HT-29 (cell line): ENCODE measurements at places on chromosomes 1 and 21.

- DNase-seq: no peak
Measured at GRCh38 chr1:85444381-85444780, 20.6 kb downstream of the DDAH1 start.

DNA sequence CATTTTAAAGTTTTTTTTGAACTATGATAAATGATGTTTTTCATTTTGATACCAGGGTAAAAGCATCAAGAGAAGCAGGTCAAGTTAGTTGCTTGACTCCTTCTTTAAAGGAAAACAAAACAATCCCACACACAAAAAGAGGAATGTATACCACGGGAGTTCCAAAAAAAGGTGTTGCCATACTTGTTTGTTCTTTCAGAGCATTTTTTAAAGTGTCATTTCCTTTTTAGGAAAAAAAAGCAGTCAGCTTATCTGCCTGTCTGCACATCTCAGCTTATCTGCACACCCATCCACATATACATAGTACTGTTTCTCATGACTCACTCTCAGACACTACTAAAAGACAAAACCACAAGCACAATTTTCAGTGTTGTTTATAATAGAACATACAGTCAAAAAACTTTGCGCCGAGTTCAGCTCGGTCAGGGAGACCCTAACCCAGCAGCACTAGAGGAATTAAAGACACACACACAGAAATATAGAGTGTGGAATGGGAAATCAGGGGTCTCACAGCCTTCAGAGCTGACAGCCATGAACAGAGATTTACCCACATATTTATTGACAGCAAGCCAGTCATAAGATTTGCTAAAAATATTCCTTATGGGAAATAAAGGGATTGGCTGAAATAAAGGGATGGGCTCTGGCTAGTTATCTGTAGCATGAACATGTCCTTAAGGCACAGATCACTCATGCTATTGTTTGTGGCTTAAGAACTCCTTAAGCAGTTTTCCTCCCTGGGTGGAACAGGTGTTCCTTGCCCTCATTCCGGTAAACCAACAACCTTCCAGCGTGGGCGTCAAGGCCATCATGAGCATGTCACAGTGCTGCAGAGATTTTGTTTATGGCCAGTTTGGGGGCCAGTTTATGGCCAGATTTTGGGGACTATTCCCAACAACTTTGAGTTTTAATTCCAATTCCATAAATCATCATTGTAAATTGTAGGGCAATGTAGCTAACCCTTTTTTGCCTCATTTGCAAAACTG, 11.4 kb upstream of the MNDA start:
- DNase-seq: no peak

GRCh38 chr1:189805735-189806134, 671.9 kb downstream of the BRINP3 start:
- peak; percentile 18 for DNase-seq

DNA sequence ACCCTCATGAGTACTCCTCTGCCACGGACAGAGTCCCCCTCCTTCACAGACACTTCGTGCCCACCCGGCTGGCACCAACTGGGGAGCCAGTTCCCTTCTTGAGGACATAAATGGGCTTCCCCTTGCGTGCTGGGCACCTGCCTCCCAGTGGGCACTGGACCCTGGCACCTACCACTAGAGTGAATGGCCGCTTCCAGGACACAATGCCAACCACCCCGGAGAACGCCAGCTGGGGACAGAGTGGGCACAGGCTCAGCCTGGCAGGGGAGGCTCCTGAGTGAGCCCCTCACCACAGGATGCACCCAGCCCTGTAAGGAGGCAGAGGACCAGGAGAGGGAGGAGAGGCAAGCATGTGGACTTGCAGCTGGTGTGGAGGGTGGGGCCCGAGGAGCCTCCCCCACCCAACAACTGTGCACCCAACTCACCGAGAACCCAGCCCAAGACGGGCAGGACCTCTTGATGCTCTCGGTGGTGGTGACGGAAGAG, 1.0 kb downstream of the ENTREP3 start:
- no peak for DNase-seq

DNA sequence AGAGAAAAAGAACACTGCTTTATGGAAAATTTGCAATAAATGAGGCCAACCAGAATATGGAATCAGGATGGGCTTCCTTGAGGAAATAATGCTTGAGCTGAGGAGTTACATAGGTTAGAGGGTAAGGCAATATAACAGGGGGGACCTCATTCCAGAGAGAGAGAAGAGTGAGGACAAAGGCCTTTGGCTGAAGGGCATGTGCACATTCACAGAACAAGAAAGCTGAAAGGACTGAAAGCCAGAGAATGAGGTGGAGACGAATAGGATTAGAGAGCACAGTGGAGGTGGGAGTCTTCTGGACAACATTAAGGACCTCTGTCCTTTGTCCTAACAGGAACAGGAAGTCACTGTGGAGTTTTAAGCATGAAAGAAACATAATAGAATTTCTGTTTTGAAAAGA, 60.7 kb upstream of the MROH9 start:
- no peak for DNase-seq

DNA sequence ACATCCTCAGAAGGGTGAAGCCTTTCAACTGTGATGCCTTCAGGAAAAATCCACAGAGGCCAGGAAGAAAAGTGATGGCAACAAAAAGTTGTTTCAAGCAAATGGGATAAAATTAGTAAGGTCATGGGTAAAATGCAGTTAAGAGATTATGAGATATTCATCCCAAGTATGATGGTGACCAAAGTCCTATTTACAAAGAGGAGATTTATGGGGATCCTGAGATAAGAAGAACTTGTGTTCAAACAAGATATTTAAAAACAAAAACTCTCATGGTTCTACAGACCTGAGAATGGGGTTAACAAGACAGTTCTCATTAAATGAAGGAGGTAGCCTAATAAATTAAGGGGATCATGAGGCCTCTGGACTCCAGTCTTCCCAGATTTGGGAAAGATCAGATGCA, 184.4 kb downstream of the FCRL5 start:
- no peak for DNase-seq

DNA sequence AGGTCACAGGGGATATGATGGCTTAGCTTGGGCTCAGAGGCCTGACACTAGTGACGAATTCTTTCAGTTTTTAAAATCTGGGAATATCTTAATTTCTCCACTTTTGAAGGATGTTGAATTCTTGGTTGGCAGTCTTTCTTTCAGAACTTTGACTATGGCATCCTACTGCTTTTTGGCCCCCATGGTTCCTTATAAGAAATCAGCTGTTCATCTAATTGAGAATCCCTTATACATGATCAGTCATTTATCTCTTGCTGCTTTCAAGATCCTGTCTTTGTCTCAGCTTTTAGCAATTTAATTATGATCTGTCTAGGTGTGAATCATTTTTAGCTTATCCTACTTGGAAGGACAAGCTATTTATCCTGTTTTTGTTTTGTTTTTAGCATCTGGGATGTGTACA, 31.2 kb upstream of the F3 start:
- DNase-seq: no peak

GRCh38 chr1:155776414-155776813, 80.6 kb downstream of the GON4L start:
- no peak for DNase-seq

GRCh38 chr1:209391792-209392191, 191.7 kb upstream of the CAMK1G start:
- no peak for DNase-seq

DNA sequence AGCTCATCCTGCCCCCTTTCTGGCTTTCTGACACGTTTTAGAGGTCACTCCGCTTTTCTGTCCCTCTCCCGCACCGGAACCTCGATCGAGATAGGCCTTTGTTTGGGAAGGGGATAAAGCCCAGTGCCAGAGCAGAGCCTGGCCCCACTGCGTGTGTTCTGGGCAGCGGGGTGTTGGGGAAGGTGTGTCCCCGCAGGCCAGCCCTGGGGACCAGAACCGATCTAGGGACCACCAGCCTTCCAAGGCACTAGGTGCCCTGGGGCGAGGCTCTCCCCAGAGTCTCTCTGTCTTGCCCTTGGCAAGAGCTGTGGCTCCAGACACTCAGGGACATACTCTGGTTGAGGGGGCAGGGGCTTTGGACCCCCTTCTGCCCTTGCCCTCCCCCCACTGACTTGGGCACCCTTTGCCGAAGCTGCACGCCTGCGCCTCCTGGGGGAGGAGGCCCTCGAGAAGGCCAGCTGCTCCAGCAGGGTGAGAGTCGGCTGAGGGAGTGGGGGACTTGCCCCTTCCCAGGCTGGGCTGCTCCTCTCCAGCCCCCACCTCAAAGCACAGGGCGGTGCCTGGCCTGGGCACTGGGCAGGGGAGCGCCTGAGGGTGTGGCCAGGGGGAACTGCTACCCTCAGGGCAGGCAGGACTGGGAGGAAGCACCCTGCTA, 16.4 kb downstream of the PRXL2B start:
- DNase-seq: no peak

DNA sequence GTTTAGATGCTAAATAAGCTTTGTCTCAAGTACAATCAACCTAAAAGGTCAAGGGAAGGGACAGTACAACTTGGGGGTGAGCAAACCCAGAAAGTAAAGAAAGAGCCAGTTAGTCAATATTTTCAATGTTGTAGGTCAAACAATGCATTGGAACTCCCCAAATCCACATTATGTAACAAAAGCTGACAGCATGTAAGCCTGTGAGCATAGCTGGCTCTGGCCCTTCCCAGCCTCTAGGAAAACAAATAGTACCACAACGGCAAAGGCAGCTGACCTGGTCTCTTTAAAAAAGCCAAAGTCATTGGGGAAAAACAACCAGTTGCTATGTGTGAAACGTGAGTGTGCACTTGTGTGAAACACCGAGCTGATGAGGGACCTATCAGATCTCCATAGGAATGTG, 3.4 kb downstream of the CBR1 start:
- DNase-seq: no peak

- DNase-seq: no peak
Measured at GRCh38 chr1:158285756-158286241, 3.9 kb upstream of the CD1C start.

- no peak for DNase-seq
Measured at GRCh38 chr1:55064071-55064581, 24.8 kb downstream of the PCSK9 start.

GRCh38 chr1:24186993-24187790, at the start of gene IFNLR1:
Gene IFNLR1 (minus strand): TSS chr1:24187289. CDS start chr1:24187248, 41 bp downstream.
- peak; percentile 39 for DNase-seq

- DNase-seq: no peak
Measured at GRCh38 chr1:33841494-33841893, 22.4 kb upstream of the HMGB4 start.

DNA sequence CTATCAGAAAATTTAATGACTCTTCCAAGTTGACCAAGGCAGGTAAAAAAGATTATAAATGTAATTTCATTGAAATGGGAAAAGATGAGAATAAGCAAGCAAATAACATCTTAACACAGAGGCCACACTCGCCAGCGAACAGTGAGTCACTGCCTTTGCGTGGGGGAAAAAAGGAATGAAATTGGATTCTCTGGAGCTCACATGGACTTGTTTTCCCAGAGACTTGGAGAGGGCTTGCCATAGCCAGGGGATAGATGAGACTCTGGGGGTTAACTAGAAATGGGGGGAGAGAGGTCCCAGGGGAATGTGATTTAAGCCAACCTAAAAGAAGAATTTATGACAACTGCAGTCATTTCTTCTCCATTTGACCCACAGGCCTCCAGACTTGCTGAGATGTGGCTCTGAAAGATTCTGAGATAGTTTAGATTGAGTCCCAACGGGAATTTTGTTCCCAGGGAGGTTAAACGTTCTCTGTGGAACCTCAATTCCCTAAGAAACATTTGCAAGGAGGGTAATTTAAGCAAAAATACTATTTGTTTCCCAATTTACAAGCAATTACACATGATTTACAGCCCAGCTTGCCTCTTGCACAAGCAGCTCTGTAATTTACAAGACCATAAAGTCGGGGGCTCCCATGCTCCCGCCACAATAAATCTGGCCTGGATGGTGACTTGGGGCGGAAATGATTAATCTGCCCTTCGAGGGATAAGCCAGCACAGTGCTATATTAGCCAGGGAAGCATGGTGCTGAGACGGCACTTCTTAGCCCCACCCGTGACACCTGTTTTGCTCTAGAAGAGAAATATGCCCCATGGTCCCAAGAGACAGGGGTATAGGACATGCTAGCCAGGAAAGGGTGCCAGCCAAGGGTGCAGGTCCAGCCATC, 68.8 kb downstream of the GRIK3 start:
- DNase-seq: no peak
